ENCODE measurements at places on chromosomes 1 and 21. TPM values are rescaled to one million over a fixed set of nuclear protein-coding genes. Genes with fewer than 3 reads are reported as not detected.

The KCNJ9 gene
- not detected for total RNA-seq

The KCNQ4 gene
- not detected for total RNA-seq

GRCh38 chr1:47805921-47806361, 191.2 kb downstream of the TRABD2B start:
- no peak for DNase-seq

GRCh38 chr1:162908236-162908635, 47.3 kb upstream of the CCDC190 start:
- no peak for DNase-seq

Data from H4 (cell line).